ENCODE measurements at places on chromosomes 4 and X.

- peak; percentile 28 for DNase-seq
Measured at GRCh38 chrX:153598541-153599191, at the start of gene CCNQ. Gene CCNQ, minus strand, starts transcription at chrX:153599139. Its CDS starts 66 bp downstream, at chrX:153599073.

- no peak for DNase-seq
Measured at GRCh38 chrX:153488231-153488914, 6.4 kb upstream of the BGN start.

GRCh38 chr4:186846426-186846825, 122.8 kb upstream of the FAT1 start:
- no peak for DNase-seq

GRCh38 chrX:130109429-130110378, 593 bp downstream of the ELF4 start:
- DNase-seq = no peak

- DNase-seq = no peak
Measured at GRCh38 chrX:153610836-153611213, 11.9 kb upstream of the CCNQ start.

GRCh38 chr4:60759518-60760245, 440.4 kb upstream of the ADGRL3 start:
- DNase-seq = no peak

GRCh38 chr4:41989994-41990364, 351 bp upstream of the SLC30A9 start:
- no peak for DNase-seq
